Mesenteric fat pad (tissue), 1 donor: ENCODE measurements at places on chromosomes 1 and 21.
A peak's percentile ranks its signal among the peaks of the same experiment; 100 is the strongest.

DNA sequence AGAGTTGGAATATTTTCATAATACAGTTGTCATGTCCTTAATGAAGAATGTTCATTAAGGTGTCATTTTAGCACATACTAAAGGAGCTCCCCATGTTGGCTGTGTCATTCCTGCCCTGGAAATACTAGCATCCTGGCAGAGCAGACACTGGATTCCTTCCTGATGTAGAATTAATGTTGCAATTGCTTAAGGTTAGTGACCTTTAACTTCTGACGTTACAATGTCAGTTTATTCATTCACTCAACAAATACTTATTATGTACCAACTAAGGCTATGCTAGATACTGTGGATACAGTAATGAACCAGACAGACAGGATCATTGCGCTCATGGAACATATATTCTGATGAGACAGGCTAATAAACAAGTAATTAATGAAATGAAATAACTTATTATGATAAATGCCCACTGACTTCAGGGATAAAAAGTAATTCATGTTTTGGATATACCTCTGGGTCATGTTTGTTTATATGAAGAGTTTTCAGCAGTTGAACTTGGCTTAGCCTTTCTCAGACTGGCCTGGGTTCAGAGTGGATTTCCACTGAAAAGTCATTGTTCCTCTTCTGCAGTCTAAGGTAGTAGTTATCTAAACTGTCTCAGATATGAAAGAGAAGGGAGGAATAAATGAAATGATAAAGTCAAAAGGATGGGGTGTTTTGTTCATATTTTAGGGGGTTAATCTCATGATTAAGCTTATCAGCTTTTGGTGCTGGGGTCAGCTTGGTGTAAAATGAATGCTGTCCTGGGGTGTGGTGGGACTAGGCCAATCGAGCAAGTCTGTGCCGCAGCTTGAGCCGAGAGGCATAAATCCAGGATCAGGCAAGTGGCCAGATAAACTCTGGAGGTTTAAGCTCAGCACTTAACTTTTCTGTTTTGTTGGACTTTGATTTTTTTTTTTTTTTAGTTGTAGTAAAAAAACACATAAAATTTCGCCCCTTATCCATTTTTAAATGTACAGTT lies 43.3 kb upstream of the KCNQ4 start:
- no peak for DNase-seq

- no peak for DNase-seq
Measured at GRCh38 chr1:204126386-204126785, 25.5 kb downstream of the ETNK2 start.

DNA sequence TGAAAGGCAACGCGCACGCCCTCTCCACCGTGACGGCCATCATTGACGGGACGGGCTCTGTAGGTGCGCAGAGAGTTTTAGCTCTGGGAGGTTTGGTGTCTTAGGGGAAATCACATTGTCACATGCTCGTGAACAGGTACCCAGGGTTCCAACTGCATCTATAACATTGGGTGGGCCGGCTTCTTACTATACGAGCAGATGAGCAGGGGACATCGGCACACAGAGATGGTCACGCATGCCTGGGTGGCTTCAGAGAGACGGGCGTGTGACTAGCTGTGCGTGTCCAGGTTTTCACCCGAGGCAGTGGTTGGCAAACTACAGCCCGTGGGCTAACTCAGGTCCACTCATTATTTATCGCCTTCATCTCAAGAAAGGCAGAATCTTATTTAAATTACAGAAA lies 54.7 kb downstream of the SLC37A1 start:
- peak; percentile 59 for DNase-seq

DNA sequence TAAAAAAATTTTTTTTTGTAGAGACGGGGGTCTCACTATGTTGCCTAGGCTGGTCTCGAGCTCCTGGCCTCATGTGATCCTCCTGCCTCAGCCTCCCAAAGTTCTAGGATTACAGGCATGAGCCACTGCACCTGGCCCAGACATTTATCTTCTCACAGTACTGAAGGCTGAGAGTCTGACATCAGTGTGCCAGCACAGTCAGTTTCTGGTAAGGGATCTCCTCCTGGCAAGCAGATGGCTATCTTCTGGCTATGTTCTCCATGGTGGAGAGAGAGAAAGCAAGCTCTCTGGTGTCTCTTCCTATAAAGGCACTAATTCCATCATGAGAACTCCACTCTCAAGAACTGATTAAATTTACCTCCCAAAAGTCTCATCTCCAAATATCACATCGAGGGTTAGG lies 57.8 kb upstream of the C1orf185 start:
- DNase-seq, result no peak

DNA sequence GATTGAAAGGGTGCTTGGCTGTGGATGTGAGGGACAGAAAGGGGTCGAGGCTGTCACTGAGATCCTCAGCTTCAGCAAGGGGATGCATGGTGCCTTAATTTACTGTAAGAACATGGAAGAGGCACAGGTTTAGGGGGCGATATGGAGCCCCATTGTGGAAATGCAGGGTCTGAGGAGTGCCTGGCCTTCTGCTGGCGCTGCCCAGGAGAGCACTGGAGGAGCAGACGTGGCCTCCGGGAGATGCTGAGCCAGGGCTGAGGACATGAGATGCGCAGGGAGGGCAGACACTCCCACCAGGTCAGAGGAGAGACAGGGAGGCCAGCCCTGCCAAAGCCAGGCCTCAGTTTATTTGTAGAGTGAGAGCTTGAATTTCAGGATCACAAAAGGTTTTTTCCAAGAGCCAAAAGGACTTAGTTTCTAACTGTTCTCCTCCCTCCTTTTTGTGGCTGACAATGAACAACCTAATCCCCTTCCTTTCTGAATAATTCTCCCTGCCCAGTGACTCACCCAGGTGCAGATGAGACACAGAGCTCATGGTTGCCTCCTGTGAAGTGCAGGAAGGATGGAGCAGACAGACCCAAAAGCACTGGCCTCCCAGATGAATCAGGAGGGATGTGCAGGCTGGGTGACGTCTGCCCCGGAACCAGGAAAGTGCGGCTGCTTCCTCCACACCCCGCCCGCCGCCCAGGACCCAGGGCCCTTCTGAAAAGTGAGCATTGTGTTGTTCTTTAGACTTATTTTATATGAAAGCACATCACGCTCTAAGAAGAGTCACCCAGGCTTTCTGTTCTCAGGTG lies 73.0 kb upstream of the TMPRSS2 start:
- DNase-seq, result peak; percentile 86

- DNase-seq, result no peak
Measured at GRCh38 chr1:89363638-89364536, at the start of gene GBP6. Gene GBP6, plus strand, starts transcription at chr1:89364059. Its CDS starts 4,493 bp downstream, at chr1:89368552.

DNA sequence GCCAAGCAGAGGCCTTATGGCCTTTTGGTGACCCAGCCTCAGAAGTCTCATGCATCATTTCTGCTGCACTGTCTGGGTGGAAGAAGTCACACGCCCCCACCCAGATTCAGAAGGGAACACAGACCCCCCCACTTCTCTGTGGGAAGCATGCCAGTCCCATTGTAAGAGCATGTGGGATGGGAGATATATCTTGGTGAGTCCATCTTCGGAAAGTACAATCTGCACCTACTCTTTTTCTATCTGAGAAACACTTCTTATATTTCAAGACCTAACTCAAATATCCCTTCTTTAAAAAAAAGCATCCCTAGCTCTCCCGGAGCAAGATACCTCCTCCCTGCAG lies 159.6 kb upstream of the FGGY start:
- DNase-seq, result no peak

- DNase-seq, result peak; percentile 94
Measured at GRCh38 chr21:42227909-42228708, 9.2 kb downstream of the ABCG1 start.

DNA sequence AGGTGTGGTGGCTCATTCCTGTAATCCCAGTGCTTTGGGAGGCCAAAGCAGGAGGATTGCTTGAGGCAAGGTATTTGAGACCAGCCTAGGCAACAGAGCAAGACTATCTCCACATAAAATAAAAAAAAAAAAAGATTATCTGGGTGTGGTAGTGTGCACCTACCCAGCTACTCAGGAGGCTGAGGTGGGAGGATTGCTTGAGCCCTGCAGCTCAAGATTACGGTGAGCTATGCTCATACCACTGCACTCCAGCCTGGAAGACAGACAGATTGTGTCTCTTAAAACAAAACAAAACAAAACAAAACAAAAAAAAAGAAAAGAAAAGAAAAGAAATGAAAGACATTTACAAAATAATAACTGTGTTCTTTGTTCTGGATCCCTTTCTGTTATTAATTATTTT lies 6.1 kb upstream of the TLCD4 start:
- no peak for DNase-seq

DNA sequence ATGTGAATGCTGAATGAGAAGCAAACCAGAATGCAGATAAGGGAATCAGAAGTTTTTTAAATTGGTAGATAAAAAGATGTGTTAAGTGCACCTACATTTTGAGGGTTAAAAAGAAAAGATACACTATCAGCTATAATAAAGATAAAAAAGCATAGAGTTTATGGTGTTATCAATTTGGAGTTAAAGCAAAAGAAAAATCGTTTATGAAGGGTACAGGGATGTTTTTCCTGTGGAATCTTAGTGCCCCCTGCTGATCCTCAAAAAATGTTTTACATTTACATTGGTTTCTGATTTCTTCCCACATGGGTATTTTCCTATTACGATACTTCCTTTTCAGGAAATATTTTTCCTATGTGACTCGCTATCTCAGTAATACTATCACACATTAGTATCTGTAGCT lies 293.5 kb downstream of the MRPL39 start:
- DNase-seq, result no peak

DNA sequence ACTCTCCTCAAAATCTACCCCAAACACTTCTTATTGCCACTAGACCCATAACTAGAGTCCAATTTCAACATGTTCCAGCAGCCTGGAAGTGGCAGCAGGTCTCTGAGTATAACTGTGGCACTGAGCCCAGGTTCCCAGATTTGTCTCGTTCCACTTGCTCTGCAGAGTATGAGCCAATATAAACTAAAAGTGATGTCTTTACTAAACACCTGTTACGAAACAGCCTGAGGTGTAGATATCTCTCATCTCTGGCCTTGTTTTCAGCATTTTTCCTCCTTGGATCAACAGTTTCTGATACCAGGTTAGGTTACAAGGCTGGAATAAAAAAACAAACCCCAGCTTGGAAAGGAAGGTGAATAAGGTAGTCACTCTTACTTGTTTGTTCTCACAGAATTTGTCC lies 25.2 kb upstream of the PRDX6 start:
- no peak for DNase-seq

DNA sequence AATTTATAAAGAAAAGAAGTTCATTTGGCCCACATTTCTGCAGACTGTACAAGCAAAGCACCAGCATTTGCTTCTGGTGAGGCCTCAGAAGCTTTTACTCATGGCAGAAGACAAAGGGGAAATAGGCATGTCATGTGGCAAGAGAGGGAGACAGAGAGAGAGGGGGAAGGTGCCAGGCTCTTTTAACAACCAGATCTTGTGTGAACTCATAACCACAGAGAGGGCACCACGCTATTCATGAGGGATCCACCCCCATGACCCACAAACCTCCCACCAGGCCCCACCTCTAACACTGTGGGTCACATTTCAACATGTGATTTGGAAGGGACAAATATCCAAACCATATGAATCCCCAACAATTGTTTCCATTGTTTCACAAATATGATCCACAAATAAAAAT lies 467.9 kb downstream of the SIPA1L2 start:
- DNase-seq, result no peak

- no peak for DNase-seq
Measured at GRCh38 chr1:170704256-170704655, 40.3 kb downstream of the PRRX1 start.

GRCh38 chr1:167943541-167943940 lies 6.7 kb upstream of the MPC2 start:
- DNase-seq, result no peak

GRCh38 chr1:246629030-246629429 lies 62.8 kb downstream of the CNST start:
- DNase-seq, result no peak

DNA sequence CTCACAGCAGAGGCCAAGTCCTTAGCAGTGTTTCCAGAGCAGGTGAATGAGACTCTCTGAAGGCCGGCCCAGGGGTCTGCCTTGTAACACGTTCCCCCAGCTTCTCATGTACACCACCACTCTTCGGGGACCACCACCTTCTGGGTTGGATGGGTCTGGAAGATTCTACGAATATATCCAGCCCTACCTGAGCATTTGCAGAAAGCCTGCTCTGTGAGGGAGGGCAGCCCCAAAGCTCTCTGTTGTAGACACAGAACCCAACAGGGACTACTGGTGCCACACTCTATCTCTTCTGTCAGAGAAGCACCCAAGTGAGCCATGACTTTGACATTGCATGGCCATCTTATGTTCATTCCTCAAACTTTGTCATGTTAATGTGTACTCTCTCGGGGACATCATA lies 61.8 kb downstream of the CD247 start:
- peak; percentile 26 for DNase-seq

- no peak for DNase-seq
Measured at GRCh38 chr1:37128091-37128490, 93.8 kb upstream of the GRIK3 start.

GRCh38 chr1:36081926-36082485 lies 1.9 kb upstream of the TEKT2 start:
- no peak for DNase-seq

- no peak for DNase-seq
Measured at GRCh38 chr1:178594133-178594532, 81.2 kb downstream of the TEX35 start.

GRCh38 chr1:4468386-4468785 lies 186.0 kb upstream of the AJAP1 start:
- peak; percentile 80 for DNase-seq

GRCh38 chr1:228827019-228827418 lies 91.7 kb downstream of the RHOU start:
- no peak for DNase-seq

- no peak for DNase-seq
Measured at GRCh38 chr1:171800342-171800741, 18.9 kb downstream of the METTL13 start.

GRCh38 chr21:36104317-36105300 lies 30.3 kb upstream of the CBR3 start:
- no peak for DNase-seq

GRCh38 chr1:82299656-82300055 lies 498.9 kb downstream of the ADGRL2 start:
- no peak for DNase-seq

- peak; percentile 83 for DNase-seq
Measured at GRCh38 chr1:22953057-22953739, 19.5 kb downstream of the LACTBL1 start.

- DNase-seq, result no peak
Measured at GRCh38 chr1:9643351-9644256, 7.9 kb upstream of the PIK3CD start.

DNA sequence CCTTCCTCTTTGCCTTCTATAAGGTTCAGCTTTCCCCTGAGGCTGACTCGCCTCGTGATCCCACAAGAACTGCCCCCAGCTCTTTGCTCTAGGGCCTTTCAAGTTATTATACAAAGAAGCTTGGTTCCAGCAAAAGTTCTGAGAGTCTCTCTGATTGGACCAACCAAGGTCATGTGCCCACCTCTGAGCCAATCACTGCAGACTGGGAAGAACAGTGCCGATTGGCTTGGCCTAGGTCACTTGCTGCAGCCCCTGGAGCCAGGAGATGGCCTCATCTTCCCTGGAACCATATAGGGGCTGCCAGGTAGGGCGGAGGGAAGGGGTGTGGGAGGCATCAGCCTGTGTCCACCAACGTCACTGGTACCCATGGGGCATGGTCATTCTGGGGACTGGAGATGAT lies 22.8 kb downstream of the TAS1R2 start:
- no peak for DNase-seq

- DNase-seq, result no peak
Measured at GRCh38 chr1:63537940-63538339, 14.6 kb downstream of the EFCAB7 start.
